ENCODE measurements at places on chromosomes 1 and 21.

- DNase-seq, result no peak
Observed at GRCh38 chr1:236176337-236177336, 34.3 kb downstream of the GPR137B start.

GRCh38 chr21:7952648-7953047 is 2568.7 kb upstream of the TPTE start:
- no peak for DNase-seq

DNA sequence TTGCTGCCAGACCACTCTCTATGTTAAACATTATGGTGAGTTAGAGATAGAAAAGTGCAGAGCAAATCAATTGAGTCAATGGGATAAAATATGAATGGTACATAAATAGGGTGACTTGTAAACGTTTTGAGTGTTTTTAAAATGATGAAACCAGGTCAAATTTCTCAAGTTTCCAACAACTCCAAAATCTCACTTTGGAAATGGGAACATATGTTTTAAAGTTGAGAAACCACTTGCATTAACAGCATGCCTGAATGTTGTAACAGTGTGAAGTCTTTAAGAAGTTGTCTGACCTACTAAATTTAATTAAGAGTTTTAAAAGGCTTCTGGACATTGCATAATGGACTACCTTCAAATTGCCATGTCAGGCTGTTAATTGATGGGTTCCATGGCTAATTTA is 33.6 kb upstream of the RAVER2 start:
- DNase-seq, result no peak

- DNase-seq, result no peak
Observed at GRCh38 chr1:40954626-40955025, 24.9 kb upstream of the CTPS1 start.

- peak; percentile 5 for DNase-seq
Observed at GRCh38 chr1:110003747-110004428, 19.3 kb downstream of the AHCYL1 start.

DNA sequence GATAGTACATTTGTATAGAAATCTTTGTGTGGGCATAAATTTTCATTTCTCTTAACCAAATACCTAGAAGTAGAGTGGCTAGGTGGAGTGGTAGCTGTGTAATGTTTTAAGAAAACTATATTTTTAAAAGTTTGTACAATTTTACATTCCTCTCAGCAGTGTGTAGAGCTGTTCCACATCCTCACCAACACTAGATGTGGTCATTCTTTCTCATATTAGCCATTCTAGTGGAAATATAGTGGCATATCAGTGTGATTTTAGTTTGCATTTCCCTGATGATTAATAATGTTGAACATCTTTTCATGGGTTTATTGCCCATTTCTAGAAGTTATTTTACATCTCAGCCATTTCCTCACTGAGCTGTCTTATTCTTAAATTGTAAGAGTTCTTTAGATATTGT is 65.5 kb downstream of the ITSN1 start:
- DNase-seq, result no peak

- DNase-seq, result peak; percentile 71
Observed at GRCh38 chr1:211830328-211831142, at the start of gene LPGAT1. Gene LPGAT1 (minus strand): TSS chr1:211830763. CDS start chr1:211829296, 1,467 bp downstream.

DNA sequence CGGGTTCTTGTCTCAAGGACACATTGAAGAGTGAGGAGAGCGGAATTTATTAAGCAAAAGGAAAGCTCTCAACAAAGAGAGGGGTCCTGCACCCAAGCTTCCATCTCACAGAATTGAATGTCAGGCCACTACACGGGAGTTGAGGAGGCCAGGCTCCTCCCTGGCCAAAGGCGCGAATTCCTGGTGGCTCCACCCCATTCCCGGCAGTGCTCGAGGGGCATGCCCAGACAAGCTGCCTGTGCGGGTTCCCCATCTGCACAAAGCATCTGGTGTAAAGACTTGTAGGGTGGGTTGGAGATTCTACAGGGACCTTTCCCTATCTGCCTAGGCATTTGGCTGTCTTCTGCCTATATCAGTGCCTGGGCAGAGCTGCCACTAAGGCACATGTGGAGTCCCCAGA is 648.5 kb upstream of the PKN2 start:
- no peak for DNase-seq

GRCh38 chr1:24275104-24275410 is 44.1 kb upstream of the GRHL3 start:
- no peak for DNase-seq

- DNase-seq, result peak; percentile 89
Observed at GRCh38 chr21:44454747-44455523, at the start of gene LRRC3. Gene LRRC3 (plus strand): TSS chr21:44455510. CDS start chr21:44456645, 1,135 bp downstream.

DNA sequence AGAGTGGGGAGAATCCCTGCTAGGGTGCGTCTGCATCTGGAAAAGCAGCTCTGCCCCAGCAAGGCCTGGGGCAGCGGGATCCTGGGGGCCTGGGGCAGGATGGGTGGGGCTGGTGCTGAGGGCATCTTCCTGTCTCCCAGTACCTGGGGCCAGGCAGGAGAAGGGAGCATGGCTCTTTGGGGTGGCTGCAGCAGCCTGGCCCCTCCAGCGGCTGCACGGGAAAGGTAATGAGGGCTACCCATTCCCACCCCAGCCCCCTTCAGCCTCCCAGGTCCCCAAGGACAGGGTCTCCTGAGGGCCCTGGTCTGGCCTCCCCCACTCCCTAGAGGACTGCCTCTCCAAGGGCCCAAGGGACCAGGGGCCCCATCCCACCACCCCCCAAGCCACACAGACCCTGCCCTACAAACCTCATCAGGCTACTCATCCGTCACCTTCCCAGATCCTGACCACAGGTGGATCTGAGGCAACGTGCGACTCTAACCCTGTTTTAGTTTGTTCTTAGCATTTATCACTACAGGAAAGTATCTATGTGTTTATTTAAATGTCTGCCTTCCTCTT is 910 bp upstream of the ANKRD65 start:
- DNase-seq, result no peak

DNA sequence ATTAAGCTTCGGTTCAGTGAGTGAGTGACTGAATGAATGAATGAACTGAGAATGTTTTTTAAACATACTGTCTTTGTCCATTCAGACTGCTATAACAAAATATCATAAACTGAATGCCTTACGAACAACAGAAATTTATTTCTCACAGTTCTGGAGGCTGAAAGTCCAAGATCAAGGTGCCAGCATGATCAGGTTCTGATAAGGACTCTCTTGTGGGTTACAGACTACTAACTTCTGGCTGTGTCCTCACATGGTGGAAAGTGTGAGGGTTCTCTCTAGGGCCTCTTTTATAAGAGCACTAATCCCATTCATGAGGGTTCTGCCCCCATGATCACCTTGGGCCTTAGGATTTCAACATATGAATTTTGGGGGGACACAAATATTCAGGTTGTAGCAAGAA is 7.1 kb upstream of the DUSP10 start:
- no peak for DNase-seq

DNA sequence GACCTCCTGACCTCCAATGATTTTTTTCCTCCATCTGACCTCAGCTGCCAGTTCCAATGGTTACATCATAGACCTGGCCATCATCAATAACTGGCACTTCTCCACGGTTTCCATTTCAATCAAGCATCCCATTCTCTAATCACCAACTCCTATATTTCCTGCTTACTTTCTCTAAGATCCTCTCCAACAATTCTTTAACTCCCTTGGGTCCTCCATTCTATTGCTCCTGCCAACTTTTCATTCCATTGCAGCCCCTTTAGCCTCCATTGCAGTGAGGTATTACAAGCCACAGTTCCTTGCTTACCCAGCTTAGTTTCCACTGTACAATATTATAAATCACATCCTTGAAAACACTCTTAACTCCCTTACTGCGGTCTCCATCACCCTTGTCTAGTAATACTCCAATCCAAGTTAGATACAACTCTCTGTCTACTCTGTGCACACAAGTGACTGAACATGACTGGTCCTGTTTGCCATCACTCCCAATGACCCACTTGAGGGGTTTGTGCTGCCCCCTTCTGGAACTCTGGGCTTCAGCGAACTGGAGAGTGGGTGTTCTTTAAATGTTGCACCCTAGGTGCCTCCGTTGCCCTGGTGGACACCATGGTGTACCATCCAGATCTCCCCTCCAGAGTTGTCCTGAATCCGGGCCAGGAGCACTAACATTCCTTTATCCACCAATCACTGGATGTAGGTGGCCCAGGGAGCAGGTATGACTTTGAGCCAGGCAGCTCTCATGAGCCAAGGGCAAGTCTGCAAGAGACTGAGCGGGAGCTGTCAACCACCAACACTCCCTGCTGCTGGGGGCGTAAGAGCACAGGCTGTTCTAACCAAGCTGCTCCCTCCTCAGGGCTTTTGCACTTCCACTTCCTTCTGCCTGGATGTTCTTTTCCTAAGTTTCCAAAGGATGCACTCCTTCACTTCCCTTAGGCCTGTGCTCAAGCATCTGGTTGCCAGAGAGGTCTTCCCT is 3.7 kb upstream of the FNDC7 start:
- DNase-seq, result peak; percentile 80

- DNase-seq, result no peak
Observed at GRCh38 chr21:37098751-37099150, 25.7 kb downstream of the TTC3 start.

DNA sequence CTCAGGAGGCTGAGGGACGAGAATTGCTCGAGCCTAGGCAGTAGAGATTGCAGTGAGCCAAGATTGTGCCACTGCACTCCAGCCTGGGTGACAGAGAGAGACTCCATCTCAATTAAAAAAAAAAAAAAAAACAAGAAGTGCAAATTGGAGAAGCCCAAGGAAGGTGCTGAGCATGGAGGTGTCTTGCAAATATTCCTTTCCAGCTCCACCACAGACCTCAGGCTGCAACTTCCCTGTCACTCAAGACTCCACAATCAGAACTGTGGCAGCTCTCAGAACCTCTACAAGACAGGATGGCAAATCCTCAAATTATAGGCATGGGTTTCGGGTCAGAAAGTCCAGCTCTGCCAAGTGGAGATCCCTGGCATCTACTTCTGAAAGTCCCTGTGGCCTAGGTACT is 104.4 kb upstream of the TIAM1 start:
- DNase-seq, result no peak

GRCh38 chr1:179082999-179083335 is 1.1 kb downstream of the TOR3A start:
- peak; percentile 28 for DNase-seq

- no peak for DNase-seq
Observed at GRCh38 chr1:208219659-208220282, 24.4 kb downstream of the PLXNA2 start.

DNA sequence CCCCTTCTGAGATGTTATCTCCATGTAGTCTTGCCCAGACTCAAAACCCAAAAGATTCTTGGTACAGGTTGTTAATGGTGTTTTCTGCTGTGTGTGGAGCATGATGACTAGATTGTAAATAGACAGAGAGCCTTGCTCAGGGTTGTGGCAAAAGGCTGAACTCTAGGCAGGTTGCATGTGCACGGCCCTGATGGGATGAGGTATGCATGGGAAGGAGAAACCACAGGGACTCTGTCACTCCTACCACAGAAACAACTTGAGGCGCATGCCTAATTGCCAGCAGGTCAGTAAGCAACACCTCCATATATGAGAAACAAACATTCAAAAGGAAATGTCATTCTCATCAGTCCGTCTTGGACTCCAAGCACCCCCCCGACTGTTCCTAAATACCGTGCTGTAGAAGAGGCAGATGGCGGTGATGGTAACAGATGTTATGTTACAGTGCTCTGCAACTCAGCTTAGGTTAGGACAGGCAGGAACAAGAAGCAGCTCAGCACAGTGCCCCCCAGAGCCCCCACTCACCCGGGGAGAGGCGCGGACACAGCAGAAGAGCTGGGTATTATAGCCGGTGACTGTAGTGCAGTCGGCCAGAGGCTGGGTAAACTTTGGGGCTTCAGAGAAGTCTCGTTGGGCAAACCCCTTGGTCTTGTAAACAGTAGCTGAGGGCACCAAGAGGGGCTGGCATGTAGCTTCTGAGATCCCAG is 10.9 kb downstream of the MYBPHL start:
- no peak for DNase-seq

DNA sequence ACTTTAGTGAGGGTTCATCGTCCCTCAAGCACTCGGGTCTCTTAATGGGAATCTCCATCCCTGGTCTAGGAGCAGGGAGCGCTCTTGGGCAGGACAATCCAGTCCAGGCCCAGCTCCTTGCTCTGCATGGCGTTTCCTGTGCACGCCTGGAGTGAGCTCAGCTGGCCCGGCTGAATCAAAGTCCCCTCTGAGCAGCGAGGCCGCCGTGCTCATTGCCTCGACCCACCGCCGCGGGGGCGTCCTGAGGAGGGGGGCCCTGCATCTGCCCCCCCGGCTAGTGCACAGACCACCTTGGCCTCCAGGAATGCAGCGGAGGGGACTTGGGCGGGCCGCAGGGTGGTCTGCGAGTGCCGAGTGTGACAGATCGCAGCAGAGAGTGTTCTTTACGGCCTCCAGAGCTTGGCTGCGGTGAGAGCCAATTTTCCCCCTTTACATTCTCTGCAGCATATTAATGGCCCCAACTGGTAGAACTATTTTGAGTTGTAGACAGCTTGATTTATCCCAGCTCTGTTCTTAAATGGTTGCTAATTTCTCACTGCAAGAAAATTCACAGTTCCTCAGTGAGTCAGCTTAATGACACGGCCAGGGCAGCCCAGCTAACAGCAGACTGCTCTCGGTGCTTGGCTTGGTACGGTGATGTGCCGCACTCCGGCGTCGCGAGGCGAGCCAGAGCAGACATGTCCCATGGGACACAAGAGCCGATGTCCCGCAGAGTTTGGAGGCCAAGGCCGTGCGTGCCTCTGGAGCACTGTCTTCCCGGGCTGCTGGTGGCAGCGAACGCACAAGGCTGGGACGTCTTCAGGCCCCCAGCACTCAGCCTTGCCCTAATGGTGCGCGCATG is 39.8 kb downstream of the SNAP47 start:
- DNase-seq, result no peak

- DNase-seq, result no peak
Observed at GRCh38 chr1:59526240-59526639, 229.3 kb downstream of the FGGY start.

DNA sequence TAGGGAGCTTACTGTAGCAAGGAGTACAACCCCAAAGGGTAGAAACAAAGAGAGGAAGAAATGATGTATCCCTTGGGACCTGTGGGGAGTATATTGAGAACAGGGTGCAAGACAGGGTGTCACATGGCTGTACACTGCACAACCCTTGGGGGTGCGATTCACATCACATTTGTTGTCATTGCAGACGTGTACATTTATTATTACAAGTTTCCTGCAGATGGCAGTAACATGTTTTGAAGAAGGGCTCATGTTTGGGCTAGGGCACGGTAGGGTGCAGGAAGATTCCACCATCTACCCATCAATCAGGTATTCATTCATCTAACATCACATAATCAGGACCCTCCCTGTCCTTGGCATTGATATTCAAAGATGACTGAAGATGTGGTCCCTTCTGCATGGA is 62.5 kb downstream of the NDUFS5 start:
- DNase-seq, result no peak

- DNase-seq, result no peak
Observed at GRCh38 chr1:216045400-216045799, 377.8 kb downstream of the USH2A start.

DNA sequence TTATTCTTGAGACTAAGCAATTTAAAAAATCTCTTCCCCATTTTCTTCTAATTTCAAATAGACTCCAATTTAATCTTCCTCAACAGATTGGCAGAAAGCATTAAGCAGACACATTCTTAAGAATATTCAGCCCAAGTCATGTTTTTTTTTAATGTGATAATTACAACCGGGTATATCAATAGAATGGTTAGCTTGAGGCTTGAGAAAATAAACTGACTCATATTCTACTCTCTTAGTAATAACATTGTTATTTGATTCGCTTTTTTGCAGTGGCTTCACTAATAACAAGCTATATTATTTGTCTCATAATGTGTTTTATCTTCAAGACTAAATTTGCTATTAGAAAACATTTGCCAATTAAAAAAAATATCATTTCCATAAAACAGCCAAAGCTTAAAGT is 488.6 kb upstream of the RGS18 start:
- no peak for DNase-seq

GRCh38 chr1:160795951-160796383 is at the start of gene LY9:
Gene LY9 (plus strand): TSS chr1:160796174. CDS start chr1:160796188, 14 bp downstream.
- DNase-seq, result peak; percentile 93

- no peak for DNase-seq
Observed at GRCh38 chr1:89203166-89203565, 4.4 kb upstream of the GBP4 start.

Data from CD4-positive, alpha-beta T cell treated with Interleukin-1 beta for 1 hour (primary cell).